Nucleus accumbens (tissue), 56 donors: ENCODE measurements at places on chromosomes 2 and 18.

DNA sequence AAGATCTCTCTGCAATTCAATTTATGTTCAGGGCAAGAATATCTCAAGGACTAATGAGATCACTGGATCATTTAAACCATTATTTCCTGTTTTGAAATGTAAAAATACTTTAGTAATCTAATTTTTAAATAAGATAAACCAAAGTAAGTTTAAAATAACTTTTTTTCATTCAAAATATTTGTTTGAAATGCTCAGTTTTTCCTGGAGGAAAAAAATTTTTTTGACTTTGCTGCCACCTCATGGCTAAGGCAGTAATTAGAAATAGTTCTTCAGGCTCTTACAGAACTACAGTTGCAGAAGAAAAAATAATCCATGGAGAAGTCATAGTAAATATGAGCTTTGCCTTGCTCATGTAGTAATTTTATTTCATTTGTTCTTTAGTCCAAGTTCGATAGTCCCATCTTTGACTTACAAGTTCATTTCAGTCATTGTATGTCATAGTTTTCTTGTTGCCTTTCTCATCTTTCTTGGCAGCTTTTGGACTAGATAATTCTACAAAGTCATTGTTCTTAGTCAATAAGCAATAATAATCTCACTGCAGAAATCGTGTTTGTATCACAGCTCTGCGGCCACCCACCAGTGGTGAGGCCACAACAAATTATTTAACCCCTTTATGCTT is 127.4 kb downstream of the DPP4 start:
- no peak for DNase-seq

DNA sequence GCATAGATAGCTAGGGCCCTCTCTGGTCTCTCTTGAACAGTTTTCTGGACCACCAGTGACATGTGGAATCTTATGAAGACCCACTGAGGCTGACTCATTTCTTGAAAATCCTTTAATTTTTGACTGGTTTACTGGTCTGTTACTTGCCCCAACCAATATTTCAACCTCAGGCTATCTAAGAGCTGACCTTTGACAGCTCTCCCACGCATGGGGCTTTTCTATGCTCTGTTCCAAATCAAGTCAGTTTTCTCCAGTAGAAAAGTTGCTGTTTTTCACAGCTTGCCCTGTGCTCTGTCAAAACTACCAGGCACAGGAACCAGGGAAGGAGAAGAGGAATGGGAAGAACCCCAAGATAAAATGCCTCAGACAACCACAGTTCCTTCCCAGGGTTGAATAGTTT is 46.0 kb upstream of the MTIF2 start:
- DNase-seq = no peak

DNA sequence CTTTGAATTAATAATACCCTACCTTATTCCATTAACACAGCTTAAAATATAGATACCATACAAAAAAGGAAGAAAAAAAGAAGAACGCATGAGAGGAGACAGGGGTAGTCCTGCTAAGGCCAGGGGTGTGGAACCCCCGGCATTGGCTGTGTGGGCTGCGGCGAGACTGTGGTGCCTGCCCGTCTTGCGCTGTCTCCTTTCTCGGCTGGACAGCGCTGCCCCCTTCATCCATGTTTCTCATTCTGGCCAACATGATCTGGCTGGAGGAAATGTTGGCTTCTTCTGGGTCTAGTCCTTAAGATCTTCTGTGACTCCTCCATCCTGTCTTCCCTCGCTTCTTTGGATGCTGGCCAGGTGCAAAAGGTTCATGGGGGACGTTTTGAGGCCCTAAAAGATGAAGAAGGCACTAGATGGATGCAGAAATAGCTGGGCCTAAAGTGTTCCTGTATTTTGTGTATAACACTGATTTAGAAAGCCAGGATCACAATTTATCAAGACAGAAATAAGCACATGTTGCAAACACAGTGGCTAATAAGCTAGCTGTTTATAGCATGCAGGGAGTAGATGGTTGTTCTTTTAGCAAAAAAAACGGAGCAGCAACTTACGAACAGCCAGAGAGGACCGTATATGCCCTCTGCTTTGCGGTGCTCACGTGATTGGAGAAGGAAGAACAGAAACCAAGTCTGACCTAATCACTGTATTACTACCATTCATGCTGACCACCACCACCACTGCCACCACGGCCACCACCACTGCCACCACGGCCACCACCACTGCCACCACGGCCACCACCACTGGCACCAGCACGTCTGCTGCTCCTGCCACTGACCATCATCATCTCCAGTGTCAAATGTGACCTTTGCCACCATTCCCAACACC is 71.7 kb upstream of the ASB18 start:
- no peak for DNase-seq

GRCh38 chr18:68083131-68083530 is 566.6 kb upstream of the DSEL start:
- DNase-seq = no peak

GRCh38 chr2:235606004-235606715 is 112.3 kb downstream of the AGAP1 start:
- no peak for DNase-seq

- no peak for DNase-seq
Observed at GRCh38 chr2:197919487-197919886, 115.1 kb downstream of the PLCL1 start.

GRCh38 chr2:118371515-118371914 is 283.2 kb downstream of the INSIG2 start:
- DNase-seq = no peak

- DNase-seq = no peak
Observed at GRCh38 chr2:36609507-36609906, 11.5 kb upstream of the FEZ2 start.

DNA sequence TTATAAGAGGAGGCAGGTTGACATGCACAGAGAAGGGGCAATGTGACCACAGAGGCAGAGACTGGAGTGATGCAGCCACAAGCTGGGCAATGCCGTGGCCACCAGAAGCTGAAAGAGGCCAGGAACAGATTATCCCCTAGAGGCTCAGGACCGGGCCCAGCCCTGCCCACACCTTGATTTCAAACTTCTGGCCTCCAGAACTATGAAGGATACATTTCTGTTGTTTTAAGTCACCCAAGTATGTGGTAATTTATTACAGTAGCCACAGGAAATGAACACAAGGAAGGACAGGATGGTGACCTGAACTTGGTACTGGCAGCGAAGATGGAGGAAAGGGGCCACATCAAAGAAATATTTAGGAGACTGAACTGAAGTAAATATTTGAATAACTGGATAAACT is 66.8 kb upstream of the RIOK3 start:
- DNase-seq = no peak

DNA sequence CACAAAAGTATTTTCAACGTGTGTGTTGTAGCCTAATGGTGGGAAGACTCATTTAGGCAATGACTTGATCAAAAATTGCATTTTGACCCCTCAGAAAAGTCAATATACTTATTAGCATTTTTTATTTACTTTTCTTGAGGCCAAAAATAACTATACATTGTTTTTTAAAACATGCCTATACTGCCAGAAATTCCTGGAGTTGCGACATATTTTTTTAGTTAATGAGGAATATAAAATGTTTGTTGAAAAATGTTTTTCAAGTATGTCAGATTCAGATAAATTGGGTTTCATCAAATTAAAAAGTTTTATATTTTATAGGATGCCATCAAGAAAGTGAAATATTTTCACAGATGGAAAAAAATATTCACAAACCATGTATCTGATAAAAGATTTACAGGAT is 39.6 kb downstream of the R3HDM1 start:
- DNase-seq = no peak

DNA sequence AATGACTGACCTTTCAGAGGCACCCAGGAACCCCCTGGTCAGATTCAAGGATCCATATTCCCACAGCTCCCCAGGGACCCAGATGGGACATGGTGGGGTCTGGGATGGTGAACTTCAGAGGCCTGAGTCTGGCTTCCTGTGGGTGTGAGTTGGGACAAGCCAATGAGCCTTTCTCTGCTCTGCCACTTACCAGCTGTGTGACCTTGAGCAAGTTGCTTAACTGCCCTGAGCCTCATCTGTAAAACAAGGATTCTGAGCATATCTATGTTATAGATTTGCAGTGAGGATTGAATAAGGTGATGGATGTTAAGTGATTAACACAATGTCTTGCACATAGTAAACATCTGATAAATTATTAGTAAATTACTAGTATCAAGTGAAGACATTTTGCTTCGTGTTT is 6.4 kb downstream of the ABCG8 start:
- no peak for DNase-seq

GRCh38 chr2:98518101-98518500 is 73.4 kb downstream of the INPP4A start:
- no peak for DNase-seq

DNA sequence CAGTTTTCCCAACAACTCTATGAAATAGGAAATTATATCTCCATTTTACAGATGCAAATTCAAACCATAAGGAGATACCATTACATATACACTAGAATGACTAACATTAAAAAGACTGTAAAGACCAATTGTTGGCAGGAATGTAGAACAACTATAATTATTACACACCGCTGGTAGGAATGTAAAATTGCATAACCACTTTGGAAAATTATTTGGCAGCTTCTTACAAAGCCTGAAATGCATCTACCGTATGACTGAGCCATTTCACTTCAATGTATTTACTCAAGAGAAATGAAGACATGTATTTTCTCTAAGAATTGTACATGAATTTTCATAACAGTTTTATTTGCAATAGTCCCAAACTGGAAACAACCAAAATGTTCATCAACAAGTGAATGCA is 189.1 kb upstream of the BCL2L11 start:
- no peak for DNase-seq

DNA sequence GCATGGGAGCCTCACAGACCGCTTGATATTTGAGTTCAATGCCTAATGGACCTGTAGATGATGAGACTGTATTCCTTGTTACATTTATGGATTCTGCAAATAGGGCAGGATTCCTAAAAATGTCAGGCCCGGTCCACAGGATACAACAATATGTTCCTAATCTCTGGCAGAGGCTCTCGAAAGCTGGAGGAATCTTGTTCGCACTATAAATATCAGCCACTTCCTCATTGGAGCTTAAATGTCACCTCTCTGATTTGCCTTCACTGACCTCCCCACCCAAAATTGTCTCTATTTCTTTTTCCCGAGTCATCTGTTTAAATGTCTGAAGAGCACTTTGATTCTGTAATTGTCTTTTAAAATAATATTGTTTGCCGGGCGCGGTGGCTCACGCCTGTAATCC is 12.0 kb upstream of the ACSL3 start:
- DNase-seq = no peak

DNA sequence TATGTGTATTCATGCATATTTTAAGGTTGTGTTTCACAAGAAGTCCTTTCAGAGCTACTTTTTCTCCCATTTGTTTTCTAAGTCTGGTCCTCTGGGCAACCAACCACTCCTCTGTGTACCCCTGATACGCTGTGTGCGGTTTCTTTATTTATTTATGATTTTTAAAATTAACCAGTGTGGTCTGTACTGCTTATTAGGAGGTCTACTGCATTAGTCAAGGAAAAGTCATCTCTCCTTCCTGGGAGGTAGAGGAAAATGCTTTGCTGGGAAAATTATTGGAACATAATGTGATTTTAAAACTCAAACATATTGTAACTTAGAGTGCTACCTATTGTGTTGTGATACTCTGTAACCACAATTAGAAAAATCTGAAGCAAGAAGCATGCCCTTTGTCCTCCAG is 1404.3 kb downstream of the SUCLG1 start:
- DNase-seq = no peak

GRCh38 chr2:158619496-158619895 is 162.7 kb downstream of the PKP4 start:
- no peak for DNase-seq

DNA sequence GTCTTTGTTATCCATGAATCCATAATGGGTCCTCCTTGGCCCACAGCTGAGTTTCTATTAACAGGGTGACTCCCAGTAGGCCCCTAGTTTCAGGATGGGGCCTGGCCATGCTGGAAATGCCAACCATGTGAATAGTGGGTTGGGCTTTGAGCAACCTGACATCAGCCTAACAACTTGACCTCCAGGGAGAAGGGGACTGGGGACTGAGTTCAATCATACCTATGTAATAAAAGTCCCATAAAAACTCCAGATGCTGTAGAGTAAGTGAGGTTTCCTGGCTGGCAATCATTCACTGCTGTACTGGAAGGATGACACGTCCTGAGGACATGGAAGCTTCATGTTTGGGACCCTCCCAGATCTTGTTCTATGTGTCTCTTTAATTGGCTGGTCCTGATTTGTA is 7.9 kb downstream of the REV1 start:
- no peak for DNase-seq

DNA sequence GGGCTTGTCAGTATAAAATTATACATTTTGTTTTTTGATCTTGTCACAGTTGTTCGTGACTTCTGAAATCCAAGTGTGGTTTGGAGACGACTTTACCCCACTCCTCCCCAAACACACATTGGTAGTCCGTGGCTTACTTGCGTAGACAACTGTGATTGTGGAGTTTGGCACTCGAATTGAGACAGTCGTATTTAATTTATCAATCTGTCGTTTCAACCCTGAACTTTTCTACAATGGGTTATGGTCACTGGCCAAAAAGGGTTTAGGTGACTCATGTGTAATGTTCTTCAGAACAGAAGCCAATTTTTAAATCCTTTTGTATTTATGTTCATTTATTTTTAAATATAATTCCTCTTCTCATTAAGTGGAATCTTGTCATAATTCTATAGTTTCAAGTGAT is 129.9 kb downstream of the SPTBN1 start:
- DNase-seq = no peak

DNA sequence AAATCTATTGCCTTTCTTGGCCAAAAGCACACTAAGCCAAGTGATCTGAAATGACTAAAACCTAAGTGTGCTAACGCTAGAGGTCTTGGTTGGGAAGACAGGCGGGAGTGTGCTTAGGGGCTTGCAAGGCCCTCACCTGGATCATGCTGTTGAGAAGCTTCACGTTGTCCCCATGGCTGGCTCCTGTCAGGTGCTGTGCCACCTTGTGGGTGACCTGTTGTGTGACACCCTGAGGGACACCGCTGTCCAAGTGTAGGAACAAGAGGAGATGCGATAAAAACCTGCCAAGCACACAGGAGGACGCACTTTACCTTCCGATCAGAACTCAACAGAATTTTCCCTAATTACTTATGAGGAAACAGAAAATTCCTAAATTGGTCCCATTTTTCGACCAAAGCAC is 50.8 kb downstream of the EPG5 start:
- DNase-seq = no peak

GRCh38 chr2:200913654-200914053 is 24.5 kb downstream of the NIF3L1 start:
- no peak for DNase-seq

GRCh38 chr2:44999540-44999939 is 9.7 kb downstream of the SIX2 start:
- no peak for DNase-seq
